Osteoblast (primary cell): ENCODE measurements at places on chromosomes 13 and 19. TPM values are rescaled to one million over a fixed set of nuclear protein-coding genes. Genes with fewer than 3 reads are reported as not detected.

Gene SPTBN4
- 0.72 and 1.2 TPM in 2 replicates for total RNA-seq

Gene PSG1
- 0.36 and 1.2 TPM in 2 replicates for total RNA-seq

Gene LCP1
- 0.59 and 1.4 TPM in 2 replicates for total RNA-seq

Gene ZNF417
- total RNA-seq = 20.6 TPM in 2 replicates

Gene ARHGEF7
- total RNA-seq = 27.5 and 34.8 TPM in 2 replicates

Gene B3GNT3
- total RNA-seq = not detected in 2 replicates

Gene ZNF415
- total RNA-seq = 7.6 and 11.2 TPM in 2 replicates

Gene CFAP97D2
- not detected in 2 replicates for total RNA-seq

Gene FFAR2
- total RNA-seq = not detected in 2 replicates
